Umbilical cord (tissue), 2 donors: ENCODE measurements at places on chromosomes 3 and 15. TPM values are rescaled to one million over a fixed set of nuclear protein-coding genes. Genes with fewer than 3 reads are reported as not detected.
A peak's percentile ranks its signal among the peaks of the same experiment; 100 is the strongest.

The ARRDC4 gene
- total RNA-seq = 36.1 TPM

GRCh38 chr15:52749258-52749657 lies 40.9 kb downstream of the ONECUT1 start:
- DNase-seq = no peak

DNA sequence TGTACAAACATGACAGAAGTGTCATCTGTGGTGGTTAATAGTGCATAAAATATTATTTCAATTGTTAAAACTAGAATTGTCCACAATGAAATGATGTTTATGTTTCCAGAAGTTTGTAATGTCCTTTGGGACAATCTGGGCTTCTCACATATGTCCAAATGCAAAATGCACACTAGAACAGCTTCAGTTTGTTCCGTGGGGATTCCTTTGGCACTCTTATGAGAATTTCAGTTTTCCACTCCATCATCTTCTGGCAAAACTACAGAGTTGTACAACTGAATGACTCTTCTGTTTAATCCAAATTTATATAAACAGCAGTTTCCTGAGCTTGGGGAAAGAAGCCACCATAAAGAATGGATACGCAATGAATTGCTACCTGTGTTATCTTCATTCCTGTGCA lies 2.0 kb upstream of the OR5H6 start:
- no peak for DNase-seq

DNA sequence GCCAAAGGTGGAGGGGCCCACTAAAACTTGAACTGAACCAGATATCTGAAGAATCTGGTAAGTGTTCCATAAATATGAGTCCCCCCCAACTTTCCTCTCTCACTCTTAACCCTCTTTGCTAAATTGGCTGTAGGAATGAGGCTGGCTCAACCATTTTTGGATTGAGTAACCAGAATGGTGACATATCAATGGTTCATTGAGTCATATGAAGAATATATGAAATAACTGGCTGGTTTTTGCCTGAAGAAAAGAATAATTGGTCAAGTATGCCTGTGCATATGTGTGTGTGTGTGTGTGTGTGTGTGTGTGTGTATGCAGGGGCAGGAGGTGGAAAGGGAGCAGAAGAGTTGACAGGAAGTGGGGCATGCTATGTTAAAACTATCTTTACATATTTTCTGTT lies 472.9 kb upstream of the THBS1 start:
- no peak for DNase-seq

- DNase-seq = no peak
Observed at GRCh38 chr3:126146525-126147146, 33.8 kb downstream of the ALDH1L1 start.

GRCh38 chr15:59399465-59400102 lies 26.9 kb upstream of the MYO1E start:
- peak; percentile 19 for DNase-seq

- DNase-seq = no peak
Observed at GRCh38 chr15:51049081-51049480, 45.6 kb downstream of the TNFAIP8L3 start.

The COL7A1 gene
- total RNA-seq = 65.0 TPM

The CSPG4 gene
- total RNA-seq = 84.0 TPM
